Spinal cord (tissue), 10 donors: ENCODE measurements at places on chromosomes 13 and 19. TPM values are rescaled to one million over a fixed set of nuclear protein-coding genes. Genes with fewer than 3 reads are reported as not detected.

RGCC gene
- 59.3 TPM for polyA plus RNA-seq

DNA sequence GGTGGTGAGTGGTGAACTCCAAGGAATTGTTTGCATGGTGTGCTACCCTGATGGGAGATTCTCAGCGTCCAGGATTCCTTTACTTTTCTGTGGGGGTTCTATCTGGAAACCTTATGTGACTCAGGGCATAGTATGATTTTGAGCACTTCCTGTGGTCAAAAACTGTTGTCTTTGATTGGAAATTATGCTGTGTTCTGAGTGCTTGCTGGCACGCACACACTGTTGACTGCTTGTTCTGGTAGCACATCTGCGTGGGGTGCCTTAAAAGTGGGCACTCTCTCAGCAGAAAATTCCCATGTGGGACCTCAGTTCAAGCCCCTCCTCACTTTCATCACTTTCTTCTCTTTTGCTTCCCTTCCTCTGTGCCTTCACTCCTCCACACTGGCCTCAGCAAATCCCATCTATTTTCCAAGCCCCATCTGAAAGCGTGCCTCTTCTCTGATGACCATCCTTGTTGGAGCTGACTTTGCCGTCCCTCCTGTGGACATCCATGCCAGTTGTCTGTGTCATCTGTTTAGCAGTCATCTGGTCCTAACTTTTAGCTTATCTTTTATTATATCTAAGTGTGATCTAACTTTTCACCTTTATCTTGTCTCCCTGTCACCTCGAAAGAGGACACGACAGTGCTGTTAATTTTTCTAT lies 56.4 kb upstream of the NPAS1 start:
- no peak for DNase-seq

PNKP gene
- 53.5 TPM for polyA plus RNA-seq

DNA sequence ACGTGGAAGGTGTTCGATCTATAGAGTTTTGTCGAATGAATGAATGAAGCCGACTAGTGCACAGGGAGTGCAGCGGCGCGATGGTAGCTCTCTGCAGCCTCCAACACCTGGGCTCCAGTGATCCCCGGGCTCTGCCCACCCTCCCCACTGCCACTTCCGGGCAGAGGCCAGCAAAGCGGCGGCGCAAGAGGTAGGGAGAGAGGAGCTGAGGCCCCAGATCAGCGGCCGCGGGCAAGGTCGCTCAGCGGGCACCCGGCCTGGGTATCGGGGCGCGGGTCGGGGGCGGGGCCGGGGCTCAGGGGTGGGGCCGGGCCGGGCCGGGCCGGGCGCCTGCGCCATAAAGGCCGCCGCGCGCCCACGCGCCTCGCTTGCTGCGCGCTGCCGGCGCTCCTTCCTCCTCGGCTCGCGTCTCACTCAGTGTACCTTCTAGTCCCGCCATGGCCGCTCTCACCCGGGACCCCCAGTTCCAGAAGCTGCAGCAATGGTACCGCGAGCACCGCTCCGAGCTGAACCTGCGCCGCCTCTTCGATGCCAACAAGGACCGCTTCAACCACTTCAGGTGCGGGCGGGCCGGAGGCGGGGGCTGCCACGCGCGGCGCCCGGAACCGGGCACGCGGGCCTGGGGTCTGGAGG lies at the start of gene GPI:
Gene GPI, plus strand, starts transcription at position 367 of the 633 bp plus-strand sequence. Its CDS starts 71 bp downstream, at position 438.
- peak; percentile 47 for DNase-seq

SLC7A10 gene
- 34.3 TPM for polyA plus RNA-seq
